ENCODE measurements at places on chromosomes 7 and 10.
A peak's percentile ranks its signal among the peaks of the same experiment; 100 is the strongest.

- DNase-seq: no peak
Observed at GRCh38 chr7:44738051-44738723, 10.5 kb upstream of the ZMIZ2 start.

- no peak for DNase-seq
Observed at GRCh38 chr10:99661377-99661763, 2.1 kb downstream of the ENTPD7 start.

- no peak for DNase-seq
Observed at GRCh38 chr7:111011520-111011919, 79.4 kb upstream of the LRRN3 start.

GRCh38 chr10:15254808-15255648 is 86.5 kb upstream of the NMT2 start:
- DNase-seq: no peak

DNA sequence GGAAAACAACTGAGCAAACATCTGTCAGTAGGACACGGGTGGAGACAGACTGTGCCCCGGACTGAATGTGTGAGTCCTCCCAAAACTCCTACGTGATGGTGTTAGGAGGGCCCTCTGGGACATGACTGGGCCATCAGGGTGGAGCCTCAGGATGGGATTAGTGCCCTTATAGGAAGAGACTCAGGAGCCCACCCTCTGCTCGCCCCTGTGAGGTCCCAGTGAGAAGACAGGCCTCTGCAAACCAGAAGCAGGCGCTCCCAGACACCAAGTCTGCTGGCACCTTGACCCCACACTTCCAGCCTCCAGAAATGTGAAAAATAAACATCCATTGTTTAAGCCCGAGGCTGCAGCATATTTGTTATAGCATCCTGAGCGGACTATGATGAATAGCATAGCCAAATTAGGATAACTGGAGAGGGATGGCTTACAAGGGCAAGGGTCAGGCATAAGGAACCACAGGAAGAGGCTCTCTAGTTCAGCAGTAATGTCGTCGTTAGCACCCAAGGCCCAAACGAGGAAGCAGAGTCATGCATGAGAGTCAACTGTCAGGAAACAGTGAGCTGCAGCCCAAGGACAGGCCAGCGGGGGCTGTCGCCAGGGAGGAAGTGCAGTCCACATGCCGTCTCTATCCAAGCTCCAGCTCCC is 50.6 kb downstream of the PTPRN2 start:
- DNase-seq: no peak

- no peak for DNase-seq
Observed at GRCh38 chr7:380139-380485, 90.1 kb downstream of the FOXL3 start.

GRCh38 chr10:50610368-50610767 is 13.4 kb downstream of the SGMS1 start:
- no peak for DNase-seq

- DNase-seq: peak; percentile 20
Observed at GRCh38 chr7:130491841-130492522, at the start of gene MEST. Gene MEST, plus strand, starts transcription at chr7:130492085. Its CDS starts 229 bp downstream, at chr7:130492314.

DNA sequence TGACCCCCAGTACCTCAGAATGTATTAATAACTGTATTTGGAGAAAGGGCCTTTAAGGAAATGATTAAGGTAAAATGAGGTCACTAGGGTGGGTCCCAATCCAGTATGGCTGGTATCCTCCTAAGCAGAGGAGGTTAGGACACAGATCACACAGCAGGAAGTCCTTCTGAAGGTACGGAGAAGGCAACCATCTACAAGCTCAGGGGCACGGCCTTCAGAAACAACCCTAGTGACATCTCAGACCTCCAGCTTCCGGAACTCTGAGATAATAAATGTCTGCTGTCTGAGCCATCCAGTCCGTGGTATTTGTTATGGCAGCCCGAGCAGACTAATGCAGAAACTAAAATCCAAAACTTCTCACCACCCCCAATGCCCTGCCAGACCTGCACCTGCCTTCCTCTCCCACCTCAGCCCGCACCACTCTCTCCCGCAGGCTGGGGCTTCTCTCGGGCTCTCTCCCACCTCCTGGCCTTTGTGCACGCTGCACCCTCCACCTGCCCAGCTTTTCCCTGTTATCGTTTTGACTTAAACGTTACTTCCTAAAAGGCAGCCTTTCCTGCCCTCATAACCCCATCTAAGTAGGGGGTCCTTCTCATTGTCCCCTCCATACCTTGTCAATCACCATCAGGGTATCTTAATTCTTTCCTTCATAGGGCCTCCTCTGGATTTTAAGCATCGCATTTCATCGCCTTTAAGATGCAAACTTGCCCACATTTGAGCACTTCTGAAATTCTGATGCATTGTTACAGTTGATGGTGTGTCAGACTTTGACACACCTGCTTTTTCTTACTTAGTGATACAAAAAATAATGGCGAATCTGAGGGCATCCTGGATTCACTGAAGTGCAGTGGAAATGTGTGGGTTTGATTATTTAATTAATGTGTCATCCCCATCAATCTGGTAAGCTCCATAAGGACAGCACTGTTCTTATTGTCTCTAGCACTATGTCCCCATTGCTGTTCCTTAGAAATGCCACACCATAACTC is 32.2 kb upstream of the AQP1 start:
- DNase-seq: no peak

- no peak for DNase-seq
Observed at GRCh38 chr7:128164061-128164954, 76.8 kb upstream of the LEP start.

GRCh38 chr10:62719061-62719460 is 85.5 kb upstream of the ADO start:
- DNase-seq: no peak

- DNase-seq: no peak
Observed at GRCh38 chr10:12418000-12418399, 68.7 kb downstream of the CAMK1D start.

GRCh38 chr7:118285358-118285757 is 60.9 kb downstream of the ANKRD7 start:
- no peak for DNase-seq

DNA sequence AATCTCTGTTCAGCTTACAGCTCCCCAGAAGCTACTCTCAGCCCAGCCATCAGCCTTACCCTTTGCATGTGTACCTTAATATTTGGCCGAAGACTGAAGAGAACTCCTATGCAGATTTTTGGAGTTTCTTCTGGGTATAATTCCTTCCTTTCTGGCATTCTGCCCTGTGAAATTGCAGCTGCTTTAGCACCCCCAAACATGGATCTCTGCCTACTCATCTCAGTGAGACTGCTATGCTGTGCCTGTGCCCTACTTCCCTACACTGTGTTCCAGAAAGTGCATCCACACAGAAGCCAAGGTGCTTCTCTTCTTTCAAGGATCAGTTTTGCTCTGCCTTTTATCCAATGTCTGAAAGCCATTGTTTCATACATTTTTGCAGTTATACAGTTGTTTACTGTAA is 81.6 kb downstream of the NPY start:
- DNase-seq: no peak

GRCh38 chr10:121753726-121754476 is 155.7 kb upstream of the FGFR2 start:
- no peak for DNase-seq

- DNase-seq: no peak
Observed at GRCh38 chr7:156751319-156751718, 110.7 kb downstream of the RNF32 start.

DNA sequence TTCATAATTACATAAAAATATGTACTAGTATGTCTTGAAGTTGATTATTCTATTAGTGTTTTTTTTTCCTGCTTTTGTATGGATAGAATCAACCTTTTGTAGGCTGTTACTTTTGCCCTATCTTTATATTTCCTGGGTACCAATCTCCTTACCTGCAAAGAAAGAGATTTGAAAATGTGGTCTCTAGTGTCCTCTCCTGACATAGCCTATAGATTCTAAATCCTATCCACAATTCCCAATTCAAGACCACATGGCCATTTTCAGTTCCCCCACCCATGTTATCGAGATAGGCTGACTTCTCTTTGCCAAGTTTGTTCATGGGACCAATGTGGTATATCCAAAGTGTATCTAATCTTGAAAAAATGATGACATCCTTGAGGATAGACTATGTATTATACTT is 269.4 kb upstream of the SEMA3D start:
- DNase-seq: no peak

DNA sequence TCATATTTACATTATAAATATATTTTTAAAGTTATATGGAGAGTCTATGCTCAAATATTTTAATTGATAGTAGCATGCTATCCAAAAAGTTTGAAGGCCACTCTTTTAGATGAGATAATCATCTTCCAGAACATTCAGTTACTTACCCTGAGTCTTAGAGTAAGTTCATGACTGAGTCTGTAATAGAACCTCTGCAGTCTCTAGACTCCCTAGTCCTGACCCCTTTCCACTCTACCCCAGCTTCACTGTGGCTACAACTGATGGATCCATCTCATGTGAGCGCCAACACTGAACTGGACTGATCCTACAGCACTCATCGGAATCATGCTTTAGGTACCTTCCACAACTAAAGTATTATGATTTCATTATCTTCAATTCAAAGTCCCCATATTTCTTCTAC is 10.1 kb downstream of the HACD1 start:
- DNase-seq: no peak

- DNase-seq: no peak
Observed at GRCh38 chr10:34985823-34986222, 104.3 kb downstream of the CUL2 start.

- DNase-seq: no peak
Observed at GRCh38 chr7:46253520-46253919, 332.4 kb upstream of the IGFBP3 start.

DNA sequence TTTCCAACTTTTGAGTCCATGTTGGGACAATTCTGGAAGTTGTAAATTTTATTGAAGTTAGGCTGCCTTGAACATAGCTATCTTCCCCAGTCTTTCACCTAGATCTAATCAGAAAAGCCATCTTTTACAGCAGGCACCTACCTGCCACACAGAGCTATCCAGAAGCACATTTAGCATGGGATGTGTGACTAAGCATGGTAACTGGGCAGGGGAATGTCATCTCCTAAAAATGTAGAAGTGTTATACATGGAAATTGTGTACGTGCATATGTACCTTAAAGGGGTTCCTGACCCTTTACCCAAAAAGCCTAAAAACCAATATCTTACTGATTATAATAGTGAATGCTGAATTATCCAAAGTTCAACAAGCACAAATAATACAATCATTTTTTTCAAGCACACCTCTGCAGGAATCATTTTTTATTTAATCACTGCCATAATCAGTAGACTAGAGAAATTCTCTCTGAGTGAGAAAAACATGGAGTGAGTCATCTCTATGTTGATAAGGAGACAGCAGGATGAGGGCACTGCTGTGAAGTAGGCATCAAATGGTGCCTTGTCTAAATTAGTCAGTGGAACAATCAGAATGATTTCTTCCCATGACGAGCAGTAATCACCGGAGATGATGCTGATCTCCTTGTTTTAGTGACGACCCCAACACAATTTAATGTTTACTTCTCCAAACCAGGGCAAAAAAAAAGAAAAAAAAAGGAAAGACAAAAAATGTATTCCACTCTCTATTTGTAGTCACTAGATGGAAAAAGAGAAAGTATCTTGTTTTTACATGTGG is 75.9 kb downstream of the SORBS1 start:
- DNase-seq: no peak

GRCh38 chr10:110959379-110960332 is 40.3 kb downstream of the SHOC2 start:
- DNase-seq: no peak

DNA sequence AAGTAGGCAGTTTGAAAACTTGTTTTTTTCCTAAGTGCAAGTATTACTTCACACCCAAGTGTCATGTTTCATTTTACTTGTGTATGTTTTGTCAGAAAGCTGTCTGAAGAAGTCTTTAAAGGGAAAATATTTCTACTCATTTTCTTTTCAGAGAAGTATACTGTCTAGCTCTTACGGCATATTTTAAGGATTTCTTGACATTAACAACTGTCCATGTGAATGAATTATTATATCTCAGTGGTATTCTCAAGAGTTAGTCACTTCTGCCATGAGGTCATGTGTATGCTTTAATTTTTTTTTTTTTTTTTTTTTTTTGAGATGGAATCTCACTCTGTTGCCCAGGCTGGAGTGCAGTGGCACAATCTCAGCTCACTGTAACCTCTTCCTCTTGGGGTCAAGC is 229.5 kb downstream of the BICC1 start:
- DNase-seq: no peak

GRCh38 chr7:2800220-2800930 is 43.7 kb downstream of the GNA12 start:
- DNase-seq: no peak

GRCh38 chr10:65735382-65735781 is 1190.5 kb upstream of the LRRTM3 start:
- DNase-seq: no peak

GRCh38 chr10:44552726-44553125 is 167.8 kb upstream of the CXCL12 start:
- no peak for DNase-seq

GRCh38 chr10:50636618-50637579 is 13.1 kb upstream of the SGMS1 start:
- DNase-seq: no peak

DNA sequence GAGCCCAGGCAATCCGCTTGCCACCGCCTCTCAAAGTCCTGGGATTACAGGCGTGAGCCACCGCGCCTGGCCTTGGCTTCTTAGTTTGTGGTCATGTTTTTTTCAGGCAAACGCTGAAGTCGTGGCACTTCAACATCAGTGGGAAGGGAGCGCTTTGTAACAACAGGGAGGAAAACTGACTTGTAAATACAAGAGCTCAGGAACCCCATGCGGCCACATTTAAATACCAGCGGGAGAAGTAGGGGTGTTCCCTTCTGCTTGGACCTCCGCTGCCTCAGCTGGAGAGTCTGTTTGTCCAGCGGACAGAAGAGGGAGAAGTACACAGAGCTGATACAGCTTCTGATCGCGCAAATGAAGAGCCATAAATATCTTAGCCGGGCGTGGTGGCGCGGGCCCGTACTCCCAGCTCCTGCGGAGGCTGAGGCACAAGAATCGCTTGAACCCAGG is 108.7 kb upstream of the KMT2C start:
- DNase-seq: no peak

DNA sequence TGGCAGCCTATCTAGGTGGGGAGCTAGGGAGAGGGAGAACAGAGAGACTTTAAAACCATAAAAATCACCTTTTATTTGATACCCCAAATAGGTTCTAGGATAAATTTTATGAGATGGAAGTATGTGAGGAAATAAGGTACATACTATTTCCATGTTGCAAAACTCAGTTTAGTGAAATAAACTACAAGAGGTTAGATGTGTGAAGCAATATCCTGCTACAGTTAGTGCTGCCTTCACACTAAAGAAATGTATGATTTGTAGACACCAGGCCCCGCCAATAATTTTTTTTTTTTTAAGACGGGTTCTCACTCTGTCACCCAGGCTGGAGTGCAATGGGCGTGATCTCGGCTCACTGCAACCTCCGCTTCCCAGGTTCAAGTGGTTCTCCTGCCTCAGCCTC is 34.4 kb upstream of the RSBN1L start:
- no peak for DNase-seq

GRCh38 chr10:88157981-88158465 is 294.6 kb downstream of the PTEN start:
- DNase-seq: no peak

- no peak for DNase-seq
Observed at GRCh38 chr7:149459201-149459539, 1.7 kb downstream of the ZNF777 start.

DNA sequence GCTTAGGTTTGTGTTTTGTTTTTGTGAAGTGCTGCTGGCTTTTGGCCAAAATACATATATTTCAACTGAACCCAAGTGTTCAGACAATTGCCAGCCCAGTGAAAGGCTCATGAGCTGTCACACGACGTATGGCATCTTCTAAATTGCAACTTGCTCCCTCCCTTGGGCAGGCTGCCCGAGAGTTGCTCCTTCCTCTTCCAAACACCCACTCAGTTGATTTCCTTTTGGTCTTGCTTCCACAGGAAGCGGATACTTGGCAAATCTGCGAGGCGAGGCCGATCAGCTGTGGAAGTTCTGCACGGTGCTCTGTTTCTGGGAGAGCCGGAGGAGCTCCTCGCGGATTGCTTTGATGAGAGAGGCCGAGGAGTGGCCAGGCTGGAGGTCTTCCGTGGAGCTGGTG is 39.6 kb upstream of the ATP6V0A4 start:
- DNase-seq: no peak
